NCI-H1048 (cell line): ENCODE measurements at places on chromosomes 16 and 17.

DNA sequence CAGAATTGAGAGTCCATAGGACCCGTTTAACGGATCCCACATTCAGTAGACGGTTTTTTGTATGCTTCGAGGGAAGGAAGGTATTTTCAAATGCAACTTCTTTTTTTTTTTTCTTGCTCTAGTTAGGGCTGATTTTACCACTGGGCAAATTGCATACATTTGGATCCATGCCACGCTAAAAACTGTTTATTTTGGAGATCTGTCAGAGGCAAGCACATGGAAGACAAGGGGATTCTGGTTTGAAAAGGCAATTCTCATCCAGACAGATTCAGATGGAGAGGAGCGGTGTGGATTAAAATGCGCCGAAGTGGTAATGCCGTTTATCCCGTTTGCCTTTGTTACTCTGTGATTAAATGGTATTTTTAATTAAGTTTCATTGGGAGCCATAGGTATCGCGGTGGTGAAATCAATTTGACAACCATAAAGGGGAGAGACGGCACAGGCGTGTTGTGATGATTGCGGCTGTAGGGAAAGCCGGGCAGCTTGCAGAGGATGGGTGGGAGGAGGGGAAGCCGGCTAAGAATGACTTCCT lies 170.4 kb downstream of the IRX3 start:
- no peak for DNase-seq

GRCh38 chr17:48143629-48144028 lies 36.1 kb downstream of the SNX11 start:
- DNase-seq, result no peak

GRCh38 chr17:1590029-1590746 lies 27.6 kb upstream of the PITPNA start:
- DNase-seq, result no peak

GRCh38 chr16:10037751-10038150 lies 144.5 kb downstream of the GRIN2A start:
- no peak for DNase-seq

DNA sequence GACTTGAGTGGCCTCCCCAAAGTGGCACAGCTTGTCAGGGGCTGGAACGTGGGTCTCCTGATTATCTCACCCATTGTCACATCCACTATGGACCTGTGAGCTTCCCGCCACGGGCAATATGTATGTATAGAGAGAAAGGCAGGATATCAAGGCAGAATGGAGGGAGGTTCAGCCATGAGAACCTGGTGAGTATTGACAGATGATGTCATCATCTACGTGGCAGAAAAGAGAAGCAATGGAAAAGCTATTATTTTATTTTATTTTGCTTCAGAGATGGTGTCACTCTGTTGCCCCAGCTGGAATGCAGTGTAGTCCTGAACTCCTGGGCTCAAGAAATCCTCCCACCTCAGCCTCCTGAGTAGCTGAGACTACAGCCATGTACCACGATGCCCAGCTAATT lies 13.4 kb upstream of the PDK2 start:
- DNase-seq, result no peak

DNA sequence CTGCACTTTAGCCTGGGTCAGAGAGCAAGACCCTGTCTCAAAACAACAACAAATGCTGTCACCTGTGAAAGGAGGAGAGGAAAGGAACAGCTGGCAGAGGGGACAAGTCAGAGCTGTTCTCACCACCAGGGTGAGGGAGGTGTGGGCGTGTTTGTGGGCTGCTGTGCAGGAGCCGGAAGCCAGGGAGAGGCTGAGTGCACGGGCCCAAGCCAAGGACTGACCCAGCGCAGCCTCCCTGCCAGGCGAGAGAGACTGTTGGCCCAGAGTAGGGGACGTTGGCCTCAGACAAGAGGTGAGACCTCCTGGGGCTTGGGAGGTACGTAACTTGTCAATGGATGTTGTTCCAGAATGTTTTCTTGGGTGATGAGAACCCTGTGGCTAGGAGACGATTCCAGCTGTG lies 10.7 kb downstream of the SPNS2 start:
- no peak for DNase-seq

- no peak for DNase-seq
These were observed 53.1 kb downstream of the CYB5B start for GRCh38 chr16:69477546-69477945.

DNA sequence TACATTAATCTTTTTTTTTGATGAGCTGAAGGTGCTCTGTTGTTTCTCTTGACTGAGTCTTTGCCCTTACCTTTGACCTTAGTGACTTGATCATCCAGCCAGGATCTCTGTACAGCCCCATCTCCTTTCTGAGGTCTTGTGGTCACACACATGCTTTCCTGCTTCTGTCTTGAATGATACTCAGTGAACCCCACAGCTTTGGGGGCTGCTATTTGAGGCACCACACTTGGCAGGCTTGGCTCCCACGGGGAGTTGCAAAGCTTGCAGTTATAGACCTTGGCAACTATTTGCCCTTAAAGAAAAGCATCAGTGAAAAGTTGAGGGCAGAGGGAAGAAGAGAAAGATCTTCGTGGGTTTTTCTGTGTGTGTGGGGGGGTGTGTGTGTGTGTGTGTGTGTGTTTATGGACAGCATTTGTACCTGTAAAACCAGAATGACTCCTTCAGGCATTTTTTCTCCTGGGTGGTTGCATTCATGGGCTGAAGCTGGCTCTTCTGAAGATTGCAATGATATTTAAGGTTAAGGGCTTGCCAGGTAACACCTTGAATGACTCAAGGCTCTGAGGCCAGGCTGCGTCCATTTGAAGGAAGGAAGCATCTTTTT lies 101.6 kb downstream of the MSI2 start:
- no peak for DNase-seq
